ENCODE measurements at places on chromosomes 2 and 18.

- no peak for DNase-seq
Observed at GRCh38 chr2:8617590-8617989, 64.3 kb upstream of the ID2 start.

GRCh38 chr2:41720331-41721251 lies 327.2 kb upstream of the PKDCC start:
- no peak for DNase-seq

DNA sequence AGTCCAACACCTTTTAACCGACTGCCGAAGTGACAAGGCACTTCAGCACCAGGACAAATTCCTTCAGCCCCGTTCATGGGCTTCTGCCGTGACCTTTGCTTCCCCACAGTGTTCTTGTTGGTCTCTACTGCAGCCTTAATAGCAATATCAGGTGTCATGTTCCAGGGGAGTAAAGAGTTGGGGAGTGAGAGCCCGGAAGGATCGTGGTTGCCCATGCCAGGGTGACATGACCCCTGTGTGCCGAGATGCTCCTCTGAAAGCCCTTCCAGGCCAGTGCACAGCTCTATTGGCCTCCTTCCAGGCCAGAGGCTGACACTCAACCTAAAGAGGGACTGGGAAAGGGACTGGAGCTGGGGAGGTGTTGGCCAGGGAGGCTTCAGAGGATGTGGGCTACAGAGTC lies 279.2 kb downstream of the CYRIA start:
- no peak for DNase-seq

GRCh38 chr18:21167641-21168377 lies 56.2 kb upstream of the ROCK1 start:
- no peak for DNase-seq

DNA sequence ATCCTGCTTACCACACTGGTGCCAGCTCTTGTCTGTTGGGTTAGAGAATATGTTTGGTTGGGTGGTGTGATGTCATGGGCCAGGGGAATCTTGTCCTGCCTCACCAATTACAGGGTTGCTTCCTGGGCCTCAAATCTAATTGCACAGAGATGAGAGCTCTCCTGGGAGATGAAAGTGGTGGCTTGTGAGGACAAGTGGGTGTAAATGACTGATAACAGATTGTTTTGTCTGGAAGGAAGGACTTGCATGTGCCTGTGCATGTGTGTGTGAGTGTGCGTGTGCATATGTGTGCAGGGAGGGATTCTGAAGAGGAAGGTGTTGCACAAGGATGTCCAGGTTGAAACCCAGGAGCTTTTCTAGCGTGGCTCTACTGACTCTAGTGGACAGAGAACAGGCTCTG lies 271.9 kb downstream of the LOXHD1 start:
- DNase-seq, result no peak

- DNase-seq, result no peak
Observed at GRCh38 chr18:76448256-76449110, 46.6 kb downstream of the ZNF516 start.

DNA sequence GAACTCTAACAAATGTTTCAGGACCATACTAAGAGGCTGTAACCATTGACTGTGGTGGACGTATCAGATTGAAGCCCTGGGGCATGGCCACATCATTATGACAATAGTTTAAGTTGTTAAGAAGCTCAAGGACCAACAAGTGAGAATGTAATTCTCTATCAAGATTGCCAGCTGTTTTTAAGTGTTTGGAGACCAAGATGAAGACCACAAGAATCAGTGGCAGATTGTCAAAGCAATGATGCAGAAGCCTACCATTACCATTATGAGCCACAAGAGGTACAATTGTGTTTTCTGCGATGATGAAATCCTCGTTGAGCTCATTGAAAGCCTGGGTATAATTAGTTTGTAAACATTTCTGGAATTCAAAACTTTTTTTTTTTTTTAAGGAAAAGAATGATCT lies 261.1 kb upstream of the ZEB2 start:
- no peak for DNase-seq

GRCh38 chr2:236964291-236964690 lies 121.4 kb upstream of the COPS8 start:
- no peak for DNase-seq

- no peak for DNase-seq
Observed at GRCh38 chr2:186927867-186928191, 78.9 kb upstream of the ZSWIM2 start.

- DNase-seq, result no peak
Observed at GRCh38 chr2:15800495-15801329, 139.6 kb upstream of the MYCN start.

GRCh38 chr2:152395572-152395971 lies 60.6 kb downstream of the FMNL2 start:
- no peak for DNase-seq

- no peak for DNase-seq
Observed at GRCh38 chr2:30480703-30481322, 33.8 kb downstream of the LCLAT1 start.

- DNase-seq, result no peak
Observed at GRCh38 chr2:11101430-11101829, 53.8 kb upstream of the SLC66A3 start.

GRCh38 chr2:20560891-20561636 lies 89.8 kb downstream of the HS1BP3 start:
- DNase-seq, result no peak

DNA sequence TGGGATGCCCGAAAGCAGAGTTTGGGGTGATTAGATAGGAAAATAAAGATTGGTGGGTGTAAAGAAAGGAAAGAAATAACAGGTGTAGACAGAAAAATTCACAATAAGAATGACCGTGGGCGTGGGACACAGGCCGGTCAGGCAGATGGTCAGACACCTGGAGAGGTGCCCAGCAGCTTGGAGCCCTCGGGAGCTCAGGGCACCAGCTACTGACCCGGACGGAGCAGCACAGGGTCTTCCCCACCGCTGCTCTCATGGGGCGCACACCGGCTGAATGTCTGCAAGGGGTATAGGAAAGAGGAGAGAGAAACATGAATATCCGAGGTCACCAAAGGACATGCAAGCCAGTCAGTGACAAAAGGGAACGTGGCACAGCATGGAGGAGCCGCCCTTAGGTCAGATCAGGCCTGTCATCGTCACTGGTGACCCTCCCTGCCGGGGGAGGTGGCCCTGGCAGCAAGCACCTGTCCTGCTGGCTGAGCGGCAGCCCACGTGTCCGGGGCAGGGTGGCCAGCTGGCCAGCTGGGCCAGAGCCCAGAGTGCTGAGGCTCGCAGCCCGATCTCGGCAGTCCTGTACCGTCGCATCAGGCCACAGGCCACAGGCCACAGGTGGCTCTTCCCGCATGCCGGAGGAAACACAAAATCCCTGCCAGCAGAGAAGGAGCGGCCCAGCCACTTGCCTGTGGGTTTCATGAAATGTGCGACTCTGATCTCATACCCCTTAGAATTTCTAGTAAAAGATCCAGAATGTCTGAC lies 112.0 kb upstream of the NDUFV2 start:
- DNase-seq, result no peak

DNA sequence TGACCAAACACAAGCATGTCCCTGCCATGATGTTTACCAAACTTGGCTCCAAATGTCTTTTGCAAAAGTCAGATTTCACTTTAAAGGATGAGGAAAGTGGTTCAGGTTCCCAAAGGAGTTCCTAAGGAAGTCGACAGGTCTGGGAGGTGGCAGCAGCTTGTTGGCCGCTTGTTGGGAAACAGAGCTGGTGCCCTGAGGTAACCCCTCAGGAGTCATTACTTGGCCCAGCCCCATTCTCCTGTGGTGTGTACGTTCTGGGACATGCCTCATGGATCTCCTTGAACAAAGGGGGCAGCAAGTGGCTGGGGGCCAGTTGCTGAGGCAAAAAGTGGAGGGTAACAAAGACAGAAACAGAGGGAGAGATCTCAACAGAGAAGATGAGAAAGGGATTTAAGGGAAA lies 10.9 kb downstream of the TMBIM1 start:
- no peak for DNase-seq

- no peak for DNase-seq
Observed at GRCh38 chr2:175156534-175156933, 11.5 kb downstream of the ATF2 start.

DNA sequence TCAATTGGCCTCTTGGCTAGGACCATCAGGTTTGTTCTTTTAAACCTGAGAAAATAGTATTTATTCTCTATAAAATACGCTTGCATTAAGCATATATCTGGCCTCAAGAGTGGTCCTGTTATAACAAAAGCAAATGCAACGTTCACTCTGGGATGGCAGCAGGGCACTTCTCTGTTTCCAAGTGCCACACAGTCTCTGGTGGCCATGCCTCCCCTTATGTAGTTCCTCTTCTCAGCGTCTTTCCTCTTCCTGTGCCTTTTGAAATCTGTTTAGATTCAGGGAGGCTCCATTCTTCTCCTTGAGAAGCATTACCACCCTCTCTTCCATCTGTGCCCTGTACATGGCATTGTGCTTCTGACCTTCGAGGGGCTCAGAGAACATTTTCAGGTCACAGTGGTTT lies 51.9 kb downstream of the TSHZ1 start:
- no peak for DNase-seq

- no peak for DNase-seq
Observed at GRCh38 chr2:7190587-7191324, 273.5 kb downstream of the RNF144A start.

DNA sequence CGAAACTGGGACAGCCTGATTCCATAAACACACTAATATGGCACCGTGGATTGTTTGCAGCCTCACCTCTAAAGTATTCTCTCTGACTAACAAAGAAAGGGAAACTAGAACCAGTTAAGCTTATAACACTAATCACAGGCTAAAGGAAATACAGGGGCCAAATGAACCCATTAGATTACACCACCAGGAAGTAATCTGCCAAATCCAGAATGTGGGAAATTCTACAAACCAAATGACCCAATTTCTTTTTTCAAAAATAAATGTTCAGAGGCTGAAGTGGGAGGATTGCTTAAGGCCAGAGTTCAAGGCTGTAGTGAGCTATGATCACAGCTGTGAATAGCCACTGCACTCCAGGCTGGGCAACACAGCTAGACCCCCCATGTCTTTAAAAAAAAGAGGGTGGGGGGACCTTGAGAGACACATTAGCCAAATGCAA lies 1.5 kb upstream of the MPPE1 start:
- no peak for DNase-seq

All from stimulated activated CD8-positive, alpha-beta memory T cell treated with anti-CD3 and anti-CD28 coated beads, Interleukin-15, amount 100 ng/mL, for 4 hours (primary cell).